ENCODE measurements at places on chromosomes 11 and 22.
A peak's percentile ranks its signal among the peaks of the same experiment; 100 is the strongest.

GRCh38 chr11:127238321-127238720, 237.8 kb upstream of the KIRREL3 start:
- DNase-seq, result no peak

DNA sequence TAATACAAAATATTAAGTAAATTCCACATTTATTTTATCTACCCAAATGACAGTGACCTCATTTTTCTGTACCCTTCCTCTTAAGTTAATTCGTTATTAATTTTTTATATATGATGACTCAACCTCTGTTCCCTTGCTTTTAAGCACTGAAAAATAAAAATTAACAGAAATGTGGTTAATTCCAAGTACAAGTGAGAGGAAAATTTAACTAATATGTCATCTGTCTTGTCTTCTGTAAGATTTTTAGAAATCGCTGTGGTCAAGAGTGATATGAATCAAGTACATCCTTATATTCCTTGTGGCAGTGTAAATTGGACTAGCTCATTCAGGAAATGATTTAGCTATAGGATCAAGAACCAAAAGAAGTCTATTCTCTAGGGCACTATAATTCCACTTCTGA, 74.5 kb downstream of the PDHX start:
- no peak for DNase-seq

DNA sequence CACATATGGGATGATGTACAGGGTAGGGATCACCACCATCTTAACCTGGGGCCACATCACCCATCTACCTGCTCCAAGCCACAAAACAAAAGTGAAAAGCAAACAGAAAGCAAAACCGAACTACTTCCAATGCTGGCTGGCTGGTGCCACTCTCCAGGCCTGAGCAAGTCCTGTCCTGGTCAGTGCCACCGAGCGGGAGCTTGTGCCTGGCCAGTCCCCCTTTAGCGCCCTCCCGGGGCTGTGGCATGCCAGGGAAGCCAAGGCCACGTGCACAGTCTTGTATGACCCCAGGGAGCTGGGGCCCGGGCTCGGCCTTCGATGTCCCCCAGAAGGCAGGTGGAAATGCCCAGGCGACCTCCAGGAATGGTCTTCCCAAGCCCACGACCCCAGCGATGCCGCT, 17.9 kb upstream of the NAP1L4 start:
- no peak for DNase-seq

DNA sequence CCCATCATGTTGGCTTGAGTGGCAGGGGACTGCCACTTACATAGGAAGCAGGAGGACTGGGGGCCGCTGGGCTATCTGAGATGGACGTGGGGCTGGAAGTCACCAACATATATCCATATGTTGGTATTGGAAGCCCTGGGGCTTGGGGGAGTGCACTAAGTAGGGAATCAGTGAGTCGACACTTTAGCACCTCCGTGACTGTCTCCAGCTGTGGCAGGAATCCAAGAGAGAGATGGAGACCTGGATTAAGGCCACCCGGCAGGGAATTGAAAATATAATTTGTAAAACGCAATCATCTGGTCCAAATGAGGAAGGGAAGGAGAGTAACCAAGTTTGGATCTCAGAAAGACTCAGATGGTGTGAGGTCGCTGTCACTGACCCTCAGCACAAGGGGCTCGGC, 68.4 kb downstream of the ELFN2 start:
- DNase-seq, result no peak

GRCh38 chr11:61776561-61777075, 15.8 kb downstream of the TMEM258 start:
- DNase-seq, result no peak

GRCh38 chr22:23182309-23183060, 2.2 kb downstream of the BCR start:
- peak; percentile 35 for DNase-seq

- no peak for DNase-seq
Observed at GRCh38 chr22:41935015-41935351, 8.4 kb upstream of the TNFRSF13C start.

- DNase-seq, result no peak
Observed at GRCh38 chr11:69243496-69244200, 50.3 kb upstream of the MYEOV start.

- DNase-seq, result no peak
Observed at GRCh38 chr11:1807264-1807995, 27.4 kb upstream of the SYT8 start.
